ENCODE measurements at places on chromosomes 6 and 20.

GRCh38 chr6:21354805-21355238, 238.7 kb upstream of the SOX4 start:
- no peak for DNase-seq

DNA sequence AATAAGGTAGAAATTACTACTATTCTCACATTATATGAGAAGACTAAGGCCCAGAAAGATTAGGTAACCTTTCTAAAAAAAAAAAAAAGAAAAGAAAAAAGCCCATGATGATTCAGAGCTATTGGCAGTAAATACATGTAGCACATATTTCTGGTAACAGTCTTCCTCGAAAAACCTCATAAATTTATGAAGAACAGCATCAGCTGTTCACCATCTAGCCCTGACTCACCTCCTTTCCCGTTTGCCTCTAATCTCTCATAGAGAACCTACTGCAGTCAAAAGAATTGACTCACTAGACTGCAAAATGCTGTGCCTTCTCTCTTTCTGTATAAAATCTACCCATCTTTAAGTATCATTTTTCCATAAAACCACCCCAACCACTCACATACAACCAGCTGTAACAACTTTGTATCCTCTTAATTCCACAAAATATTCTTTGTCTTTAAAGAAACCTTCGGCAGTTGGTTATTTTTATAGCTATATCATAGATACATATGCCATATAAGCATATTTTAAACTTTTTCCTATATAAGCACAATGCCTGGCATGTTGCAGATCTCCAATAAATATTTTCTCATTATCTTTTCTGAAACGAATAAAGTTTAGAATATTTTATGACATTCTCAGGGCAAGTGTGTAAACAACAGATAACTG, 152.7 kb upstream of the ENPP5 start:
- DNase-seq = no peak

GRCh38 chr6:90846824-90847223, 260.0 kb upstream of the MAP3K7 start:
- no peak for DNase-seq

DNA sequence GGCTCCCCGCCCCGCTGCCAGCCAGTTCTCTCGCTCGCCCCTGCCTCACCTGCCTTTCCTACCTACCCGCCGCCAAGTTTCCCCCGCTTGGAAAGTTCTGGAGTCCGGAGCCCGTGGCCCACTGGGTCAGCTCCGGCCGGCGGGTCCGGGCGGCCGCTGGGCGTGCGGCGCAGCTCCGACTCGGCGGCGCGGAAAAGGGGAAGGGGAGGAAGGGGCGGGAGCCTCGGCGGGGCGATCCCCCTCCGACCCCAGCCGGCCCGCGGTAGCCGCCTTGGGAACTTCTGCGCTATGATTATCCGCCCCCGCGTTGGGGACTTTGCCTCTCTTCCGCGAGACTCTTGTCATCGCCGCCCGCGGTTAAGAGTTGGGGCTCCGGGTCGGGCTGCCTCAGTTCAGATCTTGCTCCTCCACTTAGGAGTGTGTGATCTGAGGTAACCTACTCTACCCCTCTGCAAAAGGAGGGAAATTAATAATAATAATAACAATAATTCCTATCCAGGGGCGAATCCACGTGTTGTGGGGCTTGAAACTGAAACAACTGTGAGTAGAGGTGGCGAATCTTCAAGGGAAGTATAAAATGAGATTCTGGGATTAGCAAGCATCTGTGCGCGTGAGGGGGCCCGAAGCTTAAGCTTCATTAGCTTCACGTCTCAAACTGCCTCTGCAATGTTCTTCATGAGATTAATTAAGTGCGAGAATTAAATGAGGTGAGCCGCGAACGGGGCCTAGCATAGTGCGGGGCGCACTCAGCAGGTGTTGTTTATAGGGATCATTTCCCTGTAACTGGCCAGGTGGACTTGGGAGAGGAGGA, 30.8 kb downstream of the SF3B5 start:
- DNase-seq = peak; percentile 53

DNA sequence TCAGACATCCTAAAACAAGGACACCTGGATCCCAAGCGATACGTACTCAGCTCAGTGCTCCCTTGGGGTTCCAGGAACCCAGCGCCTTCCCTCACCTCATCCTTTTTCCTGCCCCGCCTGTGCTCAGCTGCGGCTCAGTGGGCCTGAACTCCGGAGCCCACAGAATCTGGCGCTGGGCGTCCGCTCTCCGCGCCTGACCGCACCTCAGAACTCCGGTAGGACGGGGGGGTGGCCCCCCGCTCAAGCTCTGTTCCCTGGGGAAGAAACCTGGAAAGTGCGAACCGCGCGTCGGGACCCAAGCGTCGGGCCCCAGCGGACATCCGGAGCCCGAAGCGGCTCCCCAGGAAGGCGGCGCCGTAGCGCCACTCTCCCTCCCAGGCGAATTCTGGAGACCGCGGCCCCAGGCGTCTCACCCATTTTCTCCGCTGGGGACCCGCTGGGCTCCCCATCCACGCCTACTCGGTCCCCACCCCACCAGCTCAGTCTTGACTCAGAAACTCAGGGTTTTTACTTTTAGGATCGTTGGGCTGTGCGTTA, 336 bp upstream of the LY6G5C start:
- peak; percentile 56 for DNase-seq

DNA sequence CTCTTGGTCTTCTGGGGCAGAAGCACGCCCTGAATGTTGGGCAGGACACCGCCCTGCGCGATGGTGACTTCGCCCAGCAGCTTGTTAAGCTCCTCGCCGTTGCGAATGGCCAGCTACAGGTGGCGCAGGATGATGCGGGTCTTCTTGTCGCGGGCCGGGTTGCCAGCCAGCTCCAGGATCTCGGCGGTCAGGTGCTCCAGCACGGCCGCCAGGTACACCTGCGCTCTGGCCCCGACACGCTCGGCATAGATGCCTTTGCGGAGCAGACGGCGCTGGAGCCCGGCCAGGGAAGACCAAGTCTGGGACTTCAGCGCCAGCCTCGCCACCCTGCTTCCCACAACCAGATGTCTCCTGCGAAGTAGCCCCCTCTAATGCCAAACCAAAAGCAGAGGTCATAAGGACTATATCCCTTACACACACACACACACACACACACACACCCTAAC, 8.0 kb upstream of the SLC17A3 start:
- DNase-seq = peak; percentile 75

DNA sequence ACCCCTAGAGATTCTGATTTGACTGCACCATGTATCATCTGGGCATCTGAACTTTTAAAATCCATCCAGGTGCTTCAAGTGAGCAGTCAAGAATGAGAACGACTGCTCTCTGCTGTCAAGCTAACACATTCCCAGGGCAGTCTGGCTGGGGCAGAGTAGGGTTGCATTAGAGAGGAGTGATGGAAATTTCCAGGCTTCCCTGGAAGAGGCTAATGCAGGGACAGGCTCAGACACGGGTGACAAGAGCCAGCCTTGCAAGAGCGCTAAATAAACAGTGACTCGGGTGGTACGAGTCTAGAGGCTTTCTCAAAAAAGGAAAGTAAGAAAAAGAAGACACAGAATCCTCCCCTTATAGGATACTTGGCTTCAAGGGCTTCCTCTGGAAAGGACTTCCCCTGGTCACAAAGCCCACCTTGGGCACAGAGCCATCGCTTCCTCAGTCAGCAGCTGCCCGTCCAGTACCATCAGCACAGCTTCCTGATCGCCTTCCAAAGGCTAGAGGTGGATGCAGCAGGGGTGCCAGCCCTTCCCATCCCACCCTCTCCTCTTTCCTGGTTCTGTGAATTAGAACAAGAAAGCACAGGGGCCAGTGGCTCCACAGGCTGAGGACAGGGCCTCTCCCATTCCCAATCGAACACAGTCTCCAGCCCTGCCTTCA, 177.4 kb upstream of the RREB1 start:
- no peak for DNase-seq

DNA sequence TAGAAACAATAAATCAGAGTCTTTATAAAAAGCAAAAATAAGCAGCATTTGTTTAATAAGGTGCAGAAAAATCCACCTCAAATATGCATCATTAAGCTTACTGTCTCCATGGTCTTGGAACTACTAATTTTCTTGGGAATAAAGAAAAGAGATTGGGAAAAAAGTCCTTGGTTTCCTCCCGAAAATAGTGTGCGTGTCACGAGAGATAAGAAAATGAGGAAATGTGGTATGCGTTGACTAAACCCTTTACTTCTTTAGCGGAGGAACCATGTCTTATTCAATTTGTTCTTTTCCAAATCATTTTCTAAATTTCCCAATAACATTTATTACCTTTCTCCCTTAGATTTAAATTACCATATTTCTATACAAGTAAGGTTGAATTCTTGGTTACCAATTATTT, 54.1 kb upstream of the HBS1L start:
- DNase-seq = no peak

DNA sequence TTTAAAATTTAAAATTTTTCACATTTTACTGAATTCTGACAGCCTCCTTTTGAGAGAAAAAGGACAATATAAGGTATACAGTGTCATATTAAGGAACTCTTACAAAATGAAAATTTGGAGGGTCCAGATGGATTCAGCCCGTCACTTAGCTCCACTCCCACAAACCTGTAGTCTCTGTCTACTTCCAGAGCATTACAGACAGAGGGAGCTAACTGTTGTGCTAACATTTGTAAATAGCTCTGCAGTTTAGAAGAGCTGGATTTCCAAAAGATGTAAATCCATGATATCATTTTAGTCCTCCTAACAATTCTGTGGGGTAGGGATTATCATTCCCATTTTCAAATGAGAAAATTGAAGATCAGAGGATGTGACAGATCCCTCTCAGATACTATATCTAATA, 16.1 kb upstream of the SERINC3 start:
- DNase-seq = no peak

- DNase-seq = no peak
Measured at GRCh38 chr6:44004625-44005506, 122.4 kb downstream of the MRPL14 start.

GRCh38 chr6:160667639-160668481, 3.8 kb upstream of the LPA start:
- DNase-seq = peak; percentile 39

DNA sequence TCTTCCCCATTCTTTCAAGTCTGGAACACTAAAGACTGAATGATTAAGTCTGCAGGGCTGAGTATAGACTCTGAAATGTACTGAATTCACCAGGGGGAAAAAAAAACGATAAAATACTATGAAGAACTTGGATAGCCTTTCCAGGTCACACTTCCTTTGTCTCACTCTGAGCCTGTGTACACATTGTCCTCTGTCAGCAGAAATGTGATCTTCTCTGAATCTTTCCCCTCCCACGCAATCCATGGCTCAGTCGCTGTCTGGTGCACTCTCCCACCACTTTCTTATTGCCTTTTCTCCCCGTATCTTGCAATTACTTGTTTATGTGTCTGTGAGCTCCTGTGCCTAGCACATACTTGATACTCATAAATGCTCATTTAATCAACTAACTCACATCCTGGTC, 212.6 kb upstream of the RSPO3 start:
- no peak for DNase-seq

DNA sequence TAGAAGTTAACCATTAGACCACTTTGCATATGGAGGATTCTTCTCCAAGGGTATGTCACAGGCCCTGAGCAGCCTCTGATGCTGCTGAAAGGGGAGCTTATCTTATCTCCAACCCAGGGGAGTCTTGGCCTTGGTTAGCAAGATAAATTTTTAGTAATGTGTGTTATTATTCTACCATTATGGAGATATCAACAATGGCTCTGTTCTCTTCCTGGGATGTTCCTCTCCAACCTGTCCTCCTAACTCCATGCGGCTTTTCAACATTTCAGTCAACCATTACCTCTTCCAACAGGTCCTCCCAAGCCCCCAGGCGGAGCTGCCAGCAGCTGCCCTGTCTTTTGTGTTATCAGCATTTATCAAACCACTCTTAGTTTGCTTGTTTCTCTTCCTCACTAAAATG, 48.4 kb upstream of the FOXC1 start:
- no peak for DNase-seq

- no peak for DNase-seq
Measured at GRCh38 chr20:2617099-2617714, 35.2 kb upstream of the NOP56 start.

- DNase-seq = no peak
Measured at GRCh38 chr6:169932491-169932890, 181.1 kb downstream of the ERMARD start.

DNA sequence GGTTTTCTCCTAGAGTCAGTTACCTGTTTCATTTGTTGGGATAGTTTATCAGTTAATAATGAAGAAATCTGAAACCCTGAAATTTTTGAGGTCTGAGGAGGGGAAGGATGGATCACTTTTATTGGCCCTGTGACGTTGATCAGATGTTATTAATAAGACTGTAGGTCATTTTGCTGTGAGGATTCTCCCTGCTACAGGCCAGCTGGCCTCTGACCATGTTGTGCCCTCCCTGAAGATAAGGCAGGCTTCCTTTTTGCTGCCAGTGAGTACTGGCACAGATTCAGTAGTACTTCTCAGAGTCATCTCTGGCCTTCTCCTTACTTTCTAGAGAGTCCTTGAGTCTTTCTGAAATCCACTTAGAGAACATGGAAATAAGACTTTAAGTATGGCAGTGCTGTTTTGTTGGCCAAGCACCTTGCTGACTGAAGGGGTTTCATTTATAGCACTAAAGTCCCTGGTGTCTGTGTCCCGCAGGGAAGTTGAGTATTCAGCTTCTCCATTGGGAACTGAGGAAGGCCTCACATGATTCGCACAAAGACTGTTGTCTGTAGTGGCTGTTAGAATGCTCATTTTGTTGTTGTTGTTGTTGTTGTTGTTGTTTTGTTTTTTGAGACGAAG, 202.6 kb downstream of the DTNBP1 start:
- no peak for DNase-seq

GRCh38 chr6:52876056-52876787, 33.3 kb downstream of the GSTA3 start:
- no peak for DNase-seq

DNA sequence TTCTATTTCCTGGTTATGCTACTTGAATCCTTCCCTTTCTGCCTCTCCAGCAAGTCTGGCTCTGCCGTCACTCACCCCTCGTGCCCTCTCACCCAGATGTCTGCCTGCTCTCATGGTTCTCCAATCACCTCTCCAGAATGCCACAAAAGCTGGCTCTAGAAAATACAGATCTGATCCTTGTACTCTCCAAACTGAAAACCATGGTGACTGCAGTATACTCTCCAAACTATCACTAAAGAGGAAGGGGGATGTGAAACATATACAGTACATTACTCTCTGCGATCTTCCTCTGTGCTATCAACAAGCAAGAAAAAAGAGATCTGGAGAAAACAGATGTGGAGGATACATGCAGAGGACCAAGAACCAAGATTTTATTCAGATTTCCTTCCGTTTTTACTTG, 91.1 kb downstream of the ATXN1 start:
- DNase-seq = no peak

All from AML-193 (cell line).